ENCODE measurements at places on chromosomes 1 and 21.
A peak's percentile ranks its signal among the peaks of the same experiment; 100 is the strongest.

- DNase-seq = peak; percentile 70
Observed at GRCh38 chr21:37636152-37636860, 269.7 kb downstream of the DYRK1A start.

DNA sequence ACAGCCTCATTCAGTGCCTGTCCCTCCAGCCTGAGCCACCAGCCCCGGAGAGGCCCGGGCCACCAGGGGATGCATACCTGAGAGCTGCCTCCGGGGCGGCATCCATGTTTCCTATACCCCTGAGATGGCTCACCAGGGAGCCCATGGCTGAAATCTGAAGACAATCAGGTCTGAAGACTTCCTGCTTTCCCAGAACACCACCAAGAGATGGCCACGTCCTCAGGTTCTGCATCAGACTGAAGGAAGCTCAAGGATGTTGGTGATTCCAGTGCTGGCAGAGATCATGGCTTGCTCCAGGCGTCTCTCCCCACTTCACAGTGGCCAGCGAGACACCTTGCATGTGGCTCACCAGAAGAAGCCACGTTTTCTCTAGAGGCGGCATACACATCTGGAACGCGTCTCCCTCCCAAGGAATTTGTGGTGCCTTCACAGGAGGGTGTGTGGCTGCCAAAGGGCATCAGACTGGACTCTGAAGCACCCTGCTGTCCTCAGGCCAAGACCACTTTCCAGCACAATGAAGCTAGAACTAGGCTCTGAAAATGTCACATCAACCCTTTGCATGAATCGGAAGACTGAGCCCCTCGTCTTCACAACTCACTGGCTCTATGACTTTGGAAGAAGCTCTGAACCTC lies 170.7 kb upstream of the IRF2BP2 start:
- no peak for DNase-seq

GRCh38 chr1:236829085-236829484 lies 34.0 kb downstream of the MTR start:
- no peak for DNase-seq

GRCh38 chr1:233679591-233680373 lies 65.9 kb downstream of the KCNK1 start:
- no peak for DNase-seq

GRCh38 chr1:55064071-55064581 lies 24.8 kb downstream of the PCSK9 start:
- no peak for DNase-seq

- peak; percentile 19 for DNase-seq
Observed at GRCh38 chr1:6016191-6016865, 24.1 kb upstream of the NPHP4 start.

GRCh38 chr1:22808676-22809483 lies 98.2 kb downstream of the EPHB2 start:
- DNase-seq = no peak

GRCh38 chr1:145985129-145985501 lies 11.3 kb downstream of the TXNIP start:
- no peak for DNase-seq

GRCh38 chr21:34545079-34545884 lies 33.3 kb upstream of the KCNE1 start:
- peak; percentile 67 for DNase-seq

DNA sequence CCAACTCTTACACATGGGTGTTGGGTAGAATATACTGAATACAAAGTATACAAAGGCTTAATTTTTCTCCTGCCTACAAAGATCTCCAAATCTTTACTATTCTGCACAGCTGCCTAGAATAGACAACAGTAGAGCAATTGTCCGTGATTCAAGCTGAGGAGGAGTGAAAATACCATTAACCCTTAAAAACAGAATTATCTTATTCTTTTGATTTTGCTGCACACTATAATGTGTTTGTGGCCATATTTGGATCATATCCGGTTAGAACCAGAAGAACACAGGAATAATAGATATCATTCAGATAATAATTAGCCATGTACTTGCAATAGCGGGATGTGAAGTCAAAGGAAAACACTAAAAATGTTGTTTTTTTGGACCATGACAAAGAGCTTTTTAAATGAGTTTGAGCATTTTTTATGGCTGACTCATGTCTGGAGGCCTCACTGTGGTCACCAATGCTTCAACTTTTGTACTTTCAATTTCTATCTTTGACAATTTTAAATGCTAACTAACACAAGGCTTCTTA lies 197.6 kb upstream of the FOXD3 start:
- DNase-seq = peak; percentile 92

DNA sequence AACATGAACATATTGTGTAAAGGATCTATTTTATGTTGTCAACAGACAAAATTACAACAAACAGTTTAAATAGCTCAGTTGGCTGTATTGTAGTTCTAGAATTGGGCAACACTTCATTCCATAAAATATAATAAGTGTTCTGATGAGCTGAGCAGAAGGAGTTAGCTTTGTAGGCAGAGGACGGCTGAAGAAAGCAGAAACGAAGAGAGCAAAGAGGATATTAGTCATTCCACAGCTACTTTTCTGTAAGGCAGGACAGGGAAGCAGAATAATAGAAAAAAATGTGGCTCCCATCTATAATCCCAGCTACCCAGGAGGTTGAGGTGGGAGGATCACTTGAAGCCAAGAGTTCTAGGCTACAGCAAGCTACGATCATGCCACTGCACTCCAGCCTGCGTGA lies 20.2 kb upstream of the IVNS1ABP start:
- DNase-seq = no peak

Data from kidney epithelial cell (primary cell).